ENCODE measurements at places on chromosomes 1 and 21.

DNA sequence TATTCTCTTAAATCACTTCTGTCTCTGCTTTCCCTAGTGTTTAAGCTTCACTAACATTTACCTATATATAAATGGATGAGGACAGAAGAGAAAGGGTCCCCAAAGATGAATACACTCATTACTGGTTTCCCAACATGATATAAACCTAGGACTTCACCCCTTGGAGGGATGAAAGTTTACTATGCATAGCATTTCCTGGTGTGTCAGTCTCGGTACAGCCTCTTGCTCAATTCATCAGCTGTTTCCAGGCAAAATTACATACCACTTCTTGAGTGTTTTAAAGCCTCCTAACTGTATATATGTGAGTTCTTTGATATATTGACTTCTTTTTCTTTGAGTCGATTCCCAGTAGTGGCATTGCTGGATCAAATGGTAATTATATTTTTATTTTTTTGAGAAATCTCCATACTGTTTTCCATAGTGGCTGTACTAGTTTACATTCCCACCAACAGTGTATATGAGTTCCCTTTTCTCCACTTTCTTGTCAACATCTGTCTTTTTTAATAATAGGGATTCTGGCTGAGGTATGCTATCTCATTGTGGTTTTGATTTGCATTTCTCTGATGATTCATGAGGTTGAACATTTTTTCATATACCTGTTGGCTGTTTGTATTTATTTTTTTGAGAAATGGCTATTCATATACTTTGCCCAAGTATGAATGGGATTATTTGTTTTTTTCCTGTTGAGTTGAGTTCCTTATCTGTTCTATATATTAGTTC lies 259.3 kb upstream of the CACYBP start:
- DNase-seq, result no peak

DNA sequence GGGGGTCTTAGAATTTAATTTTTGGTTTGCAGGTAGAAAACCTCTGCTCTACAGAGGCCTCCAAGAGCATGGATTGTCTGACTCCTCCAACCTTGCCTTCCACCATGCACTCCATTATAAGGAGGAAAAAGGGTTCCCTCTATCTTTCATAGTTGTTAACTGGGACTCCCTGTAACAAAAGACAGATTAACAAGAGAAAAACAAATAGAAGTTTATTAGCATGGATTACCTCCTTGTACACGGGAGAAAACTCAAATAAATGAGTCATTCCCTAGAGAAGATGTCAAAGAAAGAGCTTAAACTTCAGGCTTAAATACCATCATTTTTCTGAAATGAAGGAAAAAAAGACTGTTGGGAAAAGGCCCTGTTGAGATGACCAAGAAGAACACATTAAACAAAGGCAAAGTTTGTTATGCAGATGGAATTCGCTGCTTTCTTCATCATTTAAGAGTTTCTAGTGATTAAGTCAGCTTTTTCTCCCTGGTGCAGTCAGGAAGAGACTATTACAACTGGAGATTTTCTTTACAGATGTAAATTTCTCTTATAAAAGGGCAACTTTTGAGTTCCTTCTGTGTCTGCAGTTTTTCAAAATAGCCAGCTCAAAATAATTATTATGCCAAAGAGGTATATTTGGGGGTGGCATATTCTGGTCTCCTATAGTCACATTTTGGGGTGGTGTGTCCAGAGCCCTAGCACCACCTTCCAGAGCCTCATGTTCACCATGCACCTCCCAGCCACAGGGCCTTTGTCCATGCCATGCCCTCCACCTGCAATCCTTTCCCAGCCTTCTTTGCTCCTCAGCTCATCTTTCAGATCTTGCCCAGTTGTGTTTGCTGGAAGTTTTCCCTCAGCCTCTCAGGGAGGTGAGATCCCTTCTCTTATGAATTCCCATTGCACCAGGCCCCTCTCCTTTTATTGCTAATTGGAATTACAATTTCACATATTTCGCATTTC lies 63.1 kb upstream of the KLHDC7A start:
- no peak for DNase-seq

DNA sequence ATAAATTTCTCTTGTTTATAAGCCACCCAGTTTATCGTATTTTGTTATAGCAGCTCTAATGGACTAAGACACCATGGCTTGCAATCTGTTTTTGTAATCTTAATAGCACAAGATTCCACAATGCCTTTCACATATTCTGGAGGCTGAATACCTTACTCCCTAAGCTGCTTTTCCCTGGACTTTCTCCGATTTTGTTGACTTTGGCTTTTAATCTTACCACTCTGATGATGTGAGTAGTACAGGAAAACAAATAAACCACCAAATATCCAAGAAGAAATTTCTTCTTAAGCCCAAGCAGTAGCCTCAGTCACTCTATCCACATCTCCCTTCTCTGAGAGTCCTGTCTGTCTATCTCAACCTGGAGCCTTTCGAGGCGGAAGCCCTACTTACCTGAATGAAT lies 838.6 kb downstream of the LTN1 start:
- no peak for DNase-seq

GRCh38 chr21:36860736-36861594 lies 105.5 kb downstream of the HLCS start:
- DNase-seq, result no peak

- no peak for DNase-seq
These were observed 98.5 kb downstream of the PTBP2 start for GRCh38 chr1:96820107-96820506.

- no peak for DNase-seq
These were observed 26.5 kb downstream of the LRRC38 start for GRCh38 chr1:13487143-13487868.

- no peak for DNase-seq
These were observed 80.9 kb upstream of the ESRRG start for GRCh38 chr1:216804111-216804510.

DNA sequence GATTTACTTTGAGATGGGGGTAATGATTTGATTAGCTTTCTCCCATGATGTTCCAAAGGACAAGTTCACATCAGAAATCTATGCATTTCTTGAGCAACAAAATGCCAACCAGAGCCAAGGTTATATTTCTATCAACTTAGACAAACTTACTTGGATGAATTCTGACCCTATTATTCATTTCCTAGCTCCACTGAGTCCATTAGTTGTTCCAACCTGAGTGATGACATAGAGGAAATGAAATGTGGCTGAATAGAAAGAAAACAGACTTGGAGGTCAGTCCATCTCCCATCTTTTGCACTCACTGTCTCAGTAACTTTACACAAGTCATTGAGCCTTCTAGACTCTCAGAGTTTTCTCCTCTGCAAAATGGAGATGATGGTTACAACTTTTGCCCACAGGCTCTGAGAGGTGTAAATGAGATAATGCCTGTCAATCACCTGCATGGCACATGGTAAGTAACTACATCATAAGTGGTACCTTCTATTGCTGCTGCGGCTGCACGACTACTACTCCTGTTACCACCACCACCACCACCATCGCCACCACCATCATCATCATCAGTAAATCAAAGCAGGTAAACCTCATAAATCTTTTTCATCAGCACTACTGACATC lies 98.2 kb downstream of the PTPN14 start:
- DNase-seq, result no peak

GRCh38 chr21:14308234-14308633 lies 74.7 kb downstream of the HSPA13 start:
- DNase-seq, result no peak

- DNase-seq, result no peak
These were observed 13.2 kb downstream of the QSOX1 start for GRCh38 chr1:180167721-180168467.

GRCh38 chr1:158836038-158836437 lies 4.9 kb downstream of the MNDA start:
- DNase-seq, result no peak

- no peak for DNase-seq
These were observed 104.7 kb downstream of the SNX7 start for GRCh38 chr1:98766255-98766654.

DNA sequence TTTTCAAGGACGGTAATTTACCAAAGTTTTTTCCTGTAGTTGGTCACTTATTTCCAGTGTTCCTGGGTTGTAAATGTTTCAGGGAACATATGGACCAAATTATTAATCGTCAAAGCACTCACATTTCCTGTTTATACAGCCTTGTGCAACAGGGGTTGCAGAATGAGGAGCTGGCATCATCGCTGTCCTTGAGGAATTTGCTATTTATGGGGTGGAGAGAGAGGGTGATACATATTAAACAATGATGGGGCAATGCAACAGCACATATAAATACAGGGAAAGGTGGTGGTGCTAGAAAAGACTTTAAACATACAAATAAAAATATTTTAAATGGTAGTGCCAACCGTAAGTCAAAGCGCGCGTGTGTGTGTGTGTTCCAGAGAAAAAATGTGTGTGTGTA lies 369.8 kb downstream of the NPHP4 start:
- DNase-seq, result no peak

DNA sequence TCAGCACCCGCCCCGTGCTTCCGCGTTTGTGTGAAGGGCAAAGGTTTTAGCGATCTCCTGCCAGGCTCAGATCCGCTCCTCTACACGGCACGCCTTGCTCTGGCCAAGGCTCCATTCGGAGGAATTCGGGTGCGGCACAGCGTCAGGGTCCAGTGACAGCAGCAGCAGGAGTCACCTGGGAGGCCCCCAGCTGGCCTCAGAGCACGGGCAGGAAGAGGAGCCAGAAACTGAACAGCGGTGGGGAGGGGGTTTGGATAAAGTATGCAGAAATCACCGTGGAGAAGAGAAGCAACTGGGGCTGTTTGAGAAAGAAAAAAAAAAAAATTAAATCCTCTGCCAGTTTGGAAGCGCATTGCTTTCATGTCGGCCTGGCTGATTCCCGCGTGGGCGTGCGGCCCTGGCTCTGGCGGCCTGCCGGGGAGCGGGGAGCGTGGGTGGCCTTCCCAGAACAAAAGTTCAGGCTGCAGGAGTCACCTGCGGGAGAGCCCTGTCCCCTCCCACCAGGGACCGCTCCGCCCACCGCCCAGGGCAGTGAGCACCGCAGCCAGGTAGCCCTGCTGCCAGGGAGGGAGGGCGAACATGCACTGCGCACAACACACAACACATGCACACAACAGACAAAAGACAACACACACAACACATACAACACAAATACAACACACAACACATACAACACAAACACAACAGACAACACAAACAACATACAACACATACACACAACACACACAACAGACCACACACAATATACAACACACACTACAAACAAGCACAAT lies 107.6 kb downstream of the ETS2 start:
- DNase-seq, result no peak

DNA sequence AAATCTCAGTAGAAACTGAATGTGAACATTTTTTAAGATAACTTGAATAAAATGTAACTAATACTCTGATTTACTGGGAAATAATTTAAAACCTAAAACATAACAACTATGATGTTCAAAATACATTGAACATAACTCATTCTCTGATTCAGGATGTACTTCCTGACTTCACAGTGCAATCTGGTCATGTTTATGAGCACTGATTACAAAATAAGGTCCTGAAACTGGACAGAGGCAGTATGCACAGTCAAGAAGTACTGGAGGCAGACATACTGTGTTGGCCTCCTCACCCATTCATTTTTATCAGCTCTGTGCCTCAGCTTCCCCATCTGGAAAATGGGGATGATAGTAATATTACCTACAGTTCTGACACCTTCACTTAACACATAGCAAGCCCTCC lies 651.3 kb downstream of the PTPRC start:
- DNase-seq, result no peak

- DNase-seq, result no peak
These were observed 14.1 kb downstream of the MFSD2A start for GRCh38 chr1:39969048-39969447.

GRCh38 chr1:172720339-172720738 lies 61.4 kb downstream of the FASLG start:
- no peak for DNase-seq

DNA sequence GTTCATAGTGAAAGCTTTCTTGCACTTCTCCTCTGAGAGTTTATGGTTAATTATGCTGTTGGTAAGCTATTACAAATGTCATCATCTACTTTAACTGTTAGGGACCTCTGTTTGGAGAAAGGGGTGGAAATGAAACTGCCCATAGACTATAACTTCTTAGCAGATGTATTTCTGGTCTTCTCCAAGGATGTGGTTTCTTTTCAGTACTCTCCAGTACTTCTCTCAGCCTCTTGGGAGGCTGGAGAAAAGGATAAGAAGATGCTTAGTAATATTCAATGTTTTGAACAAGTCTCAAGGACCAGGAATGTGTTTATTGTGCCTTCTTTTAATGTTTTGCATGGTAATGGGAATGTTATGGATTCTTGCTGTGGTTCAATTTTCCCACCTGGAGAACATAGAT lies 60.4 kb downstream of the LAMC2 start:
- no peak for DNase-seq

DNA sequence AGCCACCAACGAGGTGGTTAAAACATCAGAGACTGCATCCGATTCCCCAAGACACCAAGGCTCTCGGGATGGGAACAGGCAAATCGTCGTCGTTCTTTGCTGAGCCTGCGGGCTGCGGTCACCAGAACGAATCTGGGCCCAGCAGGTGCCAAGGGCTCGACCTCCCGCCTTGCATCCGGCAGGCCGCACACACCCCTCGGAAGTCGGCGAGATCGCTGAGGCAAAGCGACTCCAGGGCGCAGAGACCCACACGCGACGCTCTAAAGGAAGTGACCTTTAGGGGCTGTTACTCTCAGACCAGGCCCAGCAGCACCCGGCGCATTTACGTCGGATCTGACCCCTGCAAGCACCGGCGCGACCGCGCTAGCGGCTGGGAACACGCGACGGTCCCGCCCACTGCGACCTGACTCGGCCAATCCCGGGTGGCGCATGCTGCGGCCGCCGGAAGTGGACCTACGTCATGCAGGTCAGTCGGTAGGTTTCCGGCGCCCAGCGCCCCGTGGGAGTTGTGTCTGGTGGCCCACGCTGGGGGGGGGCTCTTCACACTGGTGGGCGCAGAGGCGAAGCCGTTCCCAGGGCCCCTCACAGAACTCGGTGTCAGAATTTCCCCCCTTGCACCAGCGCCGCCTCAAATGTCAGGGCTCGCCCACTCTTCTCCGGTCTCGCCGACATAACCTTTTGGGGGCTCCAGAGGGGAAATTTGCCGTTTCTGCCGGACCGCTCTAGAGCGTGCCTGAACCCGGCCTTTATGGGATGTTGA lies 7.5 kb upstream of the PARK7 start:
- peak; percentile 91 for DNase-seq

GRCh38 chr1:21904704-21905520 lies 32.2 kb downstream of the HSPG2 start:
- DNase-seq, result no peak

GRCh38 chr1:232954594-232955365 lies 4.4 kb downstream of the NTPCR start:
- no peak for DNase-seq

DNA sequence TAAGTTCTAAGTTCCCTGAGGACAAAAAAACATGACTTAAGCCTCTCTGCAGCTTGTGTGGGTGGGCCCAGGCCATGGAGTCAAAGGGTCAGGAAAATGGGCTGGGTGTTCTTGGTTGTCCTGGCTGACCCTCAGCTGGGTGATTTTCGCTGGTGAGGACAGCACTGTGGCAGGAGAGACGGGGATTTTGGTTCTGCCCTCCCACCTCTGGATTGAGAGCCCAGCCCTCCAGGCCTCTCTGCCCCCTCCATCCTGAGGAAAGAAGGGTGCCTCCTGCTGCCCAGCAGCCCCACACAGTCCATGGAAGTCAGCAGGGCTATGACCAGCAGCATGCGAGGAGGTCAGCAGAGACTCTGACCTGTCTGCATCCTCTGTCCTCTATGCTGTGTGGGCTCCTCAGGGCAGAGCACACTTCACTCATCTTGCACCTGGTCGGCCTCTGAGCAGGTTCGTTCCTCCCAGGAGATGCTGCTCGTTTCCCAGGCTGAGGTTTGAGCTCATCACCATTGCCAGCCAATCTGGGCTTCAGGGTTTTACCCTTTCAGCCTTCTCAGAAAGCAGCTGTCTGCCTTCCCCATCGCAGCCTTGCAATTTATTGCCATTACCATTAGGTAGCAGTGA lies 26.5 kb downstream of the PHGDH start:
- no peak for DNase-seq
